ENCODE measurements at places on chromosomes 1 and 21.

DNA sequence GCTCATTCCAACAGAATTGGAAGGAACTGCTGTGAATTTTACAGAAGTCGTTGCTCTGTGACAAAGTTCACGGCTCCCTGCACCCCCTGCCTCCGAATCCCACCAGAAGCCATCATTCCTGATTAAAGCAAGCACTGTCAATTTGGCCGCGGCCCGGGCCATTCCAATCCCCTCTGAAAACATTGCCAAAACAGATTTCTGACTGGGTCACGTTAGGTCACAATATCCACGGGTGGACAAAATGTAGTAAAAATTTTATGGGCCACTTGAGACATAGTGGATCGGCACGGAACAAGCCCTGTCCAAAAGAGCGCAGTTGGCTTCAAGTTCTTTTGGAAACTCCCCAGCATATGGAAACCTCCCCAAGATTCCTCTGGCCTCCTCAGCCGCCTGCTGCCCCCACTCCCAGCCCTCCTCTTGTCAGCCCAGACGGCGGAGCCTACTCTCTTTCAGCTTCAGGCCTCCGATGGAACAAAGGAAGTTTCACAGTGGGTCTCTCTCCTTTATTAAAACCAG, 67.2 kb upstream of the IFNAR2 start:
- no peak overlapping the region for H3K27ac ChIP-seq
- H3K4me3 ChIP-seq, result no peak overlapping the region
- H3K27me3 ChIP-seq, result no peaks in the 10 kb centered on the region
- no peaks in the 10 kb centered on the region for H3K4me1 ChIP-seq
- no peaks in the 10 kb centered on the region for H3K36me3 ChIP-seq

GRCh38 chr1:73576083-73576482, 621.9 kb downstream of the LRRIQ3 start:
- H3K36me3 ChIP-seq, result no peaks in the 10 kb centered on the region
- no peaks in the 10 kb centered on the region for H3K27me3 ChIP-seq
- DNase-seq, result no peak
- no peak overlapping the region for H3K4me3 ChIP-seq

DNA sequence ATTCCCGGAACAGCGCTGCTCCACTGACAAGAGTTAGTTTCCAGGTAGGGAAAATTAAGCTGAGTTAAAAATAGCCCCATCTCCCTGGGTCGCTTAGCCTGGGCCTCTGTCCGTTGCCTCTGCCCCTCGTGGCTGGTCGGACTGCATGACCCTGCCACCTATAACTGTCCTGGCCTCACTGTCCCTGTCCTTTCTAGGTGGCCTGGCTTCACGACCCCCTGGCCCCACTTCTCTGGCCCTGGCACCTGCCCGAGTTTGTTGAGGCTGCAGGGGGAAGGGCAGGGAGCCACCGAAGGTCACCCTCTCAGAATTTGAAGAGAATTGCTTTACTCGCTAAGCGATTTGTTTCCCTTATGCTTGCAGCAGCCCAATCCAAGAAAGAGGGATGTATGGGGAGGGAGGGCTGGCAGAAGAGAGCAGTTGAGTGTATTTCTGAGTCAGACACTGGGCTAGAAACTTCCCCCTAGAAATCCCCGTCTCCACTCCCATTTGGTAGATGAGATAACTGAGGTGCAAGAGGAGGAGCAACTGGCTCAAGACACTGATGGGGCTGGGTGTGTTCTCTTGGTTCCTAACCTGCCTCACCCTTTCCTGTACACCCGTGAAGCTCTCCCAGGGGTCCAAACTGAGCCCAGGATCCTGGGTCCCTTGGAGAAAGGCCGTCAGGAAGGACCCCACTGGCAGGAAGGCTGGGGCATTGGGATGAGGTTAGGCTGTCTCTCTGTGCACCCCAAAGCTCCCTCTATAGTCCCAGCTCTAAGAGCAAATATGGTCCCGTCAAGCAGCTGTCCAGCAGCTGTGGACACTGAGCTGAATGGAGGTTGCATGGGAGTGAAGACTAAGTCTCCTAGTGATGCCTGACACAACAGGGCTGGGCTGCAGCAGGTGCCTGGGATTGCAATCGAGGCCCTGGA, 2.9 kb upstream of the EDN2 start:
- no peaks in the 10 kb centered on the region for H3K36me3 ChIP-seq
- H3K27me3 ChIP-seq, result no peaks in the 10 kb centered on the region
- DNase-seq, result no peak
- peaks cover 6% of the 10 kb centered on the region for H3K4me1 ChIP-seq

GRCh38 chr1:75632350-75632949, 21.5 kb upstream of the SLC44A5 start:
- no peak for DNase-seq
- no peak overlapping the region for H3K27ac ChIP-seq
- no peak overlapping the region for H3K4me3 ChIP-seq
- H3K36me3 ChIP-seq, result no peaks in the 10 kb centered on the region

Measured in uterus (tissue), 4 donors.